CD4-positive, alpha-beta T cell treated with Interleukin-4 for 1 hour (primary cell): ENCODE measurements at places on chromosomes 7 and 10.
A peak's percentile ranks its signal among the peaks of the same experiment; 100 is the strongest.

- no peak for DNase-seq
These were observed 26.6 kb downstream of the CDHR3 start for GRCh38 chr7:105989686-105990085.

GRCh38 chr7:104156842-104157277, 51.0 kb downstream of the ORC5 start:
- DNase-seq: peak; percentile 9

DNA sequence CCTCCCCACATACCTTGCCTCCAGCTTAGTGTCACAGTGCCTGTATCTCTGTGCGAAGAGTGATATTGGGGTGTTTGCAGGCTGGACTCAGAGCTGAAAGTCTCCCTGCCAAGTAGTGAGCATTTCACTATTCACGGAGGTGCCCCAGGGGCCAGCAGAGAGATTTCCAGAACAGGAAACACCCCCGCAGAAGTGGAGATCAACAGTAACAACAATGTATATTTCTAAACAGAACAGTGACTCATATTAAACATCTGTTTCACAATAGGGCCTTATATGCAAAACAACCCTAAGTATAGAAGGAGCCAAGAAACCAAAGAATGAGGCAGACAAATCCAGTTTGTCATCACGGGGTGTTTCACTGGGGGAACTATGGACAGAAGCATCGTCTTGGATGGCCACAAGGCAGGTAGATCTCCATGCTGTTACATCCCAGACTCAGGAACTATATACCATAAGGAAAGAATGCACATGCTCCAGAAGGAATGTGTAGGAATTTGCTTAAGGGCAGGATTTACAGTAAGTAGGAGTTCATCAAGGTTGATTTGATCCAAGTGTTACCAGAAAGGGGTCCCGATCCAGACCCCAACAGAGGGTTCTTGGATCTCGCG, 29.3 kb upstream of the CCL24 start:
- no peak for DNase-seq

- no peak for DNase-seq
These were observed 58.2 kb downstream of the PTPRN2 start for GRCh38 chr7:158529181-158530096.

DNA sequence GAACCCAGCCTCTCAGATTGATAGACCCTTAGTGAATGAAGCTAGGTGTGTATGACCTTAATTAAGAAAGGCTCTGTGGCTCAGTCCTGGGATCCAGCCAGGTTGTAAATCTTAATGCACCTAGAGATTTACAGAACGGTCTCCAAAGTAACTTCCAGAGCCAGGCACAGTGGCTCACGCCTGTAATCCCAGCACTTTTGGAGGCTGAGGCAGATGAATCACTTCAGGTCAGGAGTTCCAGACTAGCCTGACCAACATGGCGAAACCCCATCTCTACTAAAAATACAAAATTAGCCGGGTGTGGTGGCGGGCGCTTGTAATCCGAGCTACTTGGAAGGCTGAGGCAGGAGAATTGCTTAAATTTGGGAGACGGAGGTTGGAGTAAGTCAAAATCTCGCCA, 24.3 kb downstream of the CALHM2 start:
- no peak for DNase-seq

GRCh38 chr7:140542228-140542603, 62.9 kb upstream of the MKRN1 start:
- DNase-seq: no peak

- DNase-seq: no peak
These were observed 23.0 kb upstream of the ZNF488 start for GRCh38 chr10:47406870-47407691.

GRCh38 chr10:132662186-132662920, 123.6 kb downstream of the NKX6-2 start:
- DNase-seq: no peak

DNA sequence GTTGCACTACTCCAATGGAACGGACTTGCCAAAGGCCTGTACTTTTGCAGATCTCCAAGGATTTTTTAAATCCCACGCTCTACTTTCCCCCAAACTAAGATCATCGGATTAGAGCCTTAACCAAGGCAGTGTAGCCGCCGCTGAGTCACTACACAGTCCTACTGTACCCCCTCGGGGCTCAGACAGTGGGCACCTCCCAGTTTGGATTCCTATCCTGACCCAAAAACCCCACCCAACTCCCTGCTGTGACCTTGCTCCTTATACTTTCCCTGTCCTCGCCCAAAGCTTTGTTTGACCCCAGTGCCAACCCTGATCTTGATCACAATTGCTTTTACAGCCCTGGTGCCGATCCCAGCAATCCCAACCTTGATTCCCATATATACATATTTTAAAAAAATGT, 17.5 kb upstream of the PLAU start:
- DNase-seq: no peak

DNA sequence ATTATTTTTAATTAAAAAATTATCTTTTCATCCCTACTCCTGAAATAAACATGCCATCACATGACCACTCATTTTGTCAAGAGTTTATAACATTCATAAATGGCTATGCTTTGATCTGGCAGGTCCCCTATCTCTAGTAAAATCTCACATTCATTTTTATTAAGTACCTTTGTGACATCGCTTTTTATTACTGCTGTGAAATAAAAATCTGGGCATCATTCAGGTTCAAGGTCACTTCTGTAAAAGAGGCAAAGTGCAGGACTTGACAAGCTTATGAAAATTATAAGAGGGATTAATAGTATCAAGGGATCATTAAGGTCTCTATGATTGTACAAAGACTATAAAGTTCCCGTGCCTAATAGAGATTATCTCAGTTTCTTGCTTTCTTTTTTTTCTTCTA, 416.8 kb upstream of the SEMA3A start:
- no peak for DNase-seq

- peak; percentile 36 for DNase-seq
These were observed 14.9 kb downstream of the DUSP5 start for GRCh38 chr10:110512461-110513187.

- no peak for DNase-seq
These were observed 646.2 kb upstream of the SEMA3D start for GRCh38 chr7:85833066-85833465.

GRCh38 chr10:127441350-127442219, 107.5 kb upstream of the NPS start:
- no peak for DNase-seq

DNA sequence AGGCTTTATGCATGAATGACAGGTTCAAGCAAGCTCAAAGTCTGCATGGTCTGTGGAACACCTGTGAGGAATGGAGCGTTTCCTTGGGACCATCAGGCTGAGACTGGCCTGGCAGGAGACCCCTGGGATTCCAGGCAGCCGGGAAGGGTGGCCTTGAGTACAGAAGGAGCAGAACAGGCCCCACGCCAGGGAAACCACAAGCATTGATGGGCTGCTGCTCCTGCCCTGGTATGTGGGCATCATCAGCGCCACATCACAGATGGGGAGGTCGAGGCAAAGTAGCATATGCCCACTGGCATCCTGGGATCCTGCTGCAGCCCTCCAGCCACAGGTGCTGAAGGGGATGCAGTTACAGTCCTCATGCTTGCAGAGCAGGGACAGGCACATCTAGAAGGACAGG, 40.9 kb downstream of the ANTXRL start:
- no peak for DNase-seq
